ENCODE measurements at places on chromosomes 7 and 10.

DNA sequence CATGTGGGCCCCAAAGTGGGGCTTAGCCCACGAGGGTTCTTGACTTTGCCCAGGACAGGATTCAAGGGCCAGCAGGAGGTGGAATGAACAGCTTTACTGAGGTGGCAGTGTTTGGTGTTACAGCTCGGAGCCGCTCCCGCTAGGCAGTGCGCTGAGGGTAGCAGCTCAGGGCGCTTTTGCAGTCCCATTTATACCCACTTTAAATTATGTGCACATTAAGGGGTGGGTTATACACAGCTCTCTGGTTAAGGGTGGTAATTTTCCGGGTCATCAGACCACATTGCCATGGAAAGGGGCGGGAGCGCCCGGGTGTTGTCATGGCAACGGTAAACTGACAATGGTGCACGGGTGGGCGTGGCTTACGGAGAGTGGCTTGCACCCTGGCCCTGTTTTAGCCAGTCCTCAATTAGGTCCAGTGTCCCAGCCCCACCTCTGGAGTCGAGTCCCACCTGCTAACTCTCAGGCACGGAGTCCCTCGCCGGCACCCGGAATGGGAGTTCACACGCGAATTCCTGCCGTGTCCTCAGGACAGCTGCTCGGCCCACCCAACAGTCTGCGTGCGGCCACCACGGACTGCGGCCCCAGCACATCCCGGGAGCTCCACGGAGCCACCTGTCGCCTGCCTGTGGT is 58.2 kb upstream of the PDGFA start:
- no peak for DNase-seq

GRCh38 chr7:148340438-148341280 is 249.9 kb upstream of the C7orf33 start:
- DNase-seq: no peak

DNA sequence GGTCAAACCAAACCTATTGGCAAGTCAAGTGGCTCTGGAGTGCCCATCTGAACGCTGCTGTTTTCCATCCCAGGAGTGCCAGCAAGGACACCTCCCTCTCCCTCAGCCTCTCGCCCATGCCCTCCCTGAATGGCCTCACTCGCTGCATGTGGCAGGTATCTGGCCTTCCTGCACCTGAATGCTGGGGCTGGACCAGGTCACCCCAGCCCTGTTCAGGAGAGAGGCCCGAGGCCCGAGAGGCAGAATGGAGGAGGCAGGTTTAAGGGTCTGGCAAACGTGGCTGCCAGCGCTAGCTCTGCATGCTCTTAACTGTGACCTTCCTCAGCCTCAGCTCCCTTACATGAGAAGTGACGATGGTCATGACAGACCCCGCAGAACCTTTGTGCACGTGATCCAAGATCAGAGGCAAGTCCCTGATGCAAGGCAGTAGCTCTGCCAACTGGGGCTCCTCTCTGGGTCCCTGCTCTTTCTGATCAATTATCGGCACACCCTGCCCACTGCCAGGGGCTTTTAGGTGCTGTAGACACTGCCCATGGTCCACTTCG is 295.7 kb upstream of the ZMIZ1 start:
- DNase-seq: peak; percentile 12

GRCh38 chr10:88979153-88979562 is 11.4 kb upstream of the FAS start:
- peak; percentile 8 for DNase-seq

DNA sequence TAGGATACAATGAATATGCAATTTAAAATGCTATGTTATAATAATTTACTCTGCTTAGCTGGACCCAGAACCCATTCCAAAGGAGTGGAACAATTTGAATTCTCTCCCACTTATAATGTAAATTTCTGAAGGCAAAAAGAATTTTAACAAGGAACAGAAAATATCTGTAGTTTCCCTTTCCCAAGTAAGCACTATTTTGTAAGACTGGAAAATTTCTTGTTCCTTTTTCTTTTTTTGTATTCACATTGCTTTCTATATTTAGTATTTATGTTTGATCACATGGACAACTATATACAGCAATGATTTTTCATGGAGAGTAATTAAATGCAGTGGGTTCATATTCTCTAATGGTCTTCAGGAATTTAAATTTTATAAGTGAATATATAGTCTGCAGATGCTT is 127.4 kb downstream of the GPR85 start:
- DNase-seq: no peak

DNA sequence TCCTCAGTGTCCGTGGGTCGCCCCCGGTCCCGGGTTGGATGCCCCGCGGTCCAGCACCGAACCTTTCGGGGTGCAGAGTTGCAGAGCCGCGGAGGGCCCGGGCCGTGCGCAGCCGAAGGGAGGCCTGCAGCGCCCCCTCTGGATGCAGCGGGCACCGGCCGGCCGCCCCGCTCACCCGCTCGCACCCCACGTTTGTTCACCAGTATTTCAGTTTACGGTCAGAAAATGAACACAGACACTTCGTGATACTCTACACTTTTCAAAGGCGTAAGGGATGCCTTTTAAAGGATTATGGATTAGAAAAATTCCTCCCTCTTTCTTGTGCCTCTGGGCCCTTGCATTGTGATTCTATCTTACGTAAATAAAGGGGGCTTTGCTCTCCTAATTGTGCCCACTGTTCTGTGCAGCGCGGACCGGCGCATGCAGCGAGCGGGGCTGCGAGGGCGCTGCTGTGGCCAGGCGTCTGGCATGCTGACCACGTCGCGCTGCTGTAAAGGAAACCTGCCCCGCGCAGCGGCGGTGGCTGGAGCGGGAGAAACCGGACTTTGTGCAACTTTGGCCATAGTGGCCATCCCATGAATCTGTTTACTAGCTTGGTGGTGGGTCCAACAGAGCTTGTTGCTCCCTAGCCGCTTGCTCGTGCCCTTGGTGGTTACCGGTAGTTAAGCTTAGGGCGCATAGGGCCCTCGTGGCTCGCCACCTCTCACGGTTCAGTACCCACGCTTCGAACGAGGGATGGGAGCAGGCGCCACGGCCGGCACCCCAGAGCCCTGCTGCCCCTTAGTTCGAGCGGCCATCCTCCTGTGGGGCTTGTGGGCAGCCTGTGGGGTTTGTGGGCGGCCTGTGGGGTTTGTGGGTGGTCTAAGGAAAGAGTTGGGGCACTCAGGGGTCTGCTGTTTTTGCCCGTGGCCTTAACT is 739 bp upstream of the MEST start:
- peak; percentile 91 for DNase-seq

DNA sequence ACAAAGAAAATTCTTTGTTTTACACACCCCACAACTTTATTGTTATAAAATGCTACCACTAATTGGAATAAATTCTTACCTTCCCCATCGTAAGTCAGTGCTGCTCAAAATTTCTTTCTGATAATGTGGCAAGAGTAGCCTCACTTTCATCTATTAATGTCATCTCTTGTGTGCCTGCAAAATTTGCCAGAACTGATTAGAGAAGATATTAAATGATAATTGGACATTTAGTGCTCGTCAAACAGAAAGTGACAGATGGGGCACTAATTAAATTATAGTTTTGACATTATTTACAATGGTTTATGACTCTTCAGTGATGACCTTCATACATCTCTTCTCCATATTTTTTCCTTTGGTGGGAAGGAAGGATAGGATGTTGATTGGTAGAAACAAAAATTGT is 690.9 kb downstream of the NXPH1 start:
- DNase-seq: no peak

DNA sequence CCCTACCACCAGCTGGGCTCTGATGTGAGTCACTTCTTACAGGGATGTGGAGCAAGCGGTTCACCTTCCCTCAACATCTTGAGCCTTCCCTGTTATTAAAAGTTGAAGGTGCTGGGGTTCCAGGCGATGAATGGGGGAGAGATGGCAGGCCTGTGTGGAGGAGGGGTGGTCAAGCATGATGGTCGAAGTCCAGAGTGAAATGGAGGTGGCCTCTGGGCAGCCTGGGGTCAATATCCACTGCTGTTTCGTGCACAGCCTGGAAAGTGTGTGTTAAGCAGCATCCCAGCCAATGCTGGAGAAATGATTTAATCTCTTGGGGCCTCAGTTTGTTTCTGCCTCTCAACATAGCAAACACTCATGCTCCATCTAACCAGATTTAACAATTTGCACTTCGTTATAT is 33.7 kb upstream of the DMBT1 start:
- no peak for DNase-seq

GRCh38 chr10:79249186-79250121 is 97.8 kb upstream of the PPIF start:
- DNase-seq: no peak

DNA sequence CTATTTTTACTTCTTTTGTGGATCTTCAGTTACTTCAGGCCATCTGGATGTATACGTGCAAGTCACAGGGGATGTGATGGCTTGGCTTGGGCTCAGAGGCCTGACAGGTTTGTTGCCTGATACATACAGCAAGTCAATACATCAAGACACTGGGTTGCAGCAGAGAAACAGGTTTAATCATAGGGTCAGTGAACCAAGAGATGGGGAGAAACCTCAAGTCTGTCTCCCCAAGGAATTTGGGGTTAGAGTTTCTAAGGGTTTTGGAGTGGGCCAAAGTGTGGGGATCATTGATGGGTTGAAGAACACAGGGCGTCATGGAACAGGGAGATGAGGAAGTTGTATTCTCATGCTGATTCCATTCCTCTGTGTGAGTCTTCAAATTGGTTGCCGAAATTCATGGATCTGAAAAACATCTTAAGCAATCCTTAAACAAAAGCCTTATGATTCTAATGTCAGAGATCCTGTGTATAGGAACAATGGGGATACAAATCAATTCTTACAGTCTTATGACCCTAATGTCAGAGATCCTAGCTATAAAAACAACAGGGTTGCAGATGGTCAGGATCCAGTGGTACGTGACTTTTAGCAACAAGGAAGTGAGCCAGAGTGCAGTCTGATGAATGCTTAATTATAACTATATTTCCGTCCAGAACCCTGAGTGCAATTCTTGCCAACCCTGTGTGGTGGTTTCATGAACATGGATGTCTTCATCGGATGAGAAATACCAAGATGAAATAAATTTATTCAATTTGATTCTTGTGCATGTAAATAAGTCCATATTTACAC is 18.9 kb downstream of the OTUD1 start:
- DNase-seq: no peak

- DNase-seq: no peak
Measured at GRCh38 chr7:28397141-28397540, 15.2 kb upstream of the CREB5 start.

DNA sequence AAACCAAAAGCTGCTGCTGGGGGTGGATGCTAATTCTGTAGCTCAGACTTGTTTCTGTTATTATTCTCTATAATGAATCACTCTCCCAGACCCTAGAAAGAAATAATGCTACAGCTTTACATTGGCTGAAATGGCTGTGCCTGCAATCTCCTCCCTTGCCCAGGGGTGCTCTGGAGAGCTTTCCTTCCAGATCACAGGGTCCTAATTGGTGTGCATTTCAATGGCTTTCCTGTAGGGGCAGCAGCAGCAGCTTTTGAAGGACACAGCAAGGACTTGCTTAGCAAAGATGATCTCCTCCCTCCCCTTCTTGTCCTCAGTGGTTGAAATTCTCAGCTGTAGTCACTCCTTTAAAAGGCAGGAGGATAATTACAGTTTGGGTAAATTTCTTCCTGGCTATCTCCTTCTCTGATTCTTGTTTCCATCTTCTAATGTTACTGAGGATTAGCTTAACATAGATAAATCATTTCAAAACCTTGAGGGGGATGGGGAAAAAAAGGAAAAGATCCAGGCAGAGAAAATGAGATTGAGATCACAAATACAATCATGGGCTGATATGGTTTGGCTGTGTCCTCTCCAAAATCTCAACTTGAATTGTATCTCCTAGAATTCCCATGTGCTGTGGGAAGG is 120.2 kb upstream of the CTTNBP2 start:
- DNase-seq: no peak

GRCh38 chr10:56449770-56450169 is 88.7 kb upstream of the ZWINT start:
- DNase-seq: no peak

DNA sequence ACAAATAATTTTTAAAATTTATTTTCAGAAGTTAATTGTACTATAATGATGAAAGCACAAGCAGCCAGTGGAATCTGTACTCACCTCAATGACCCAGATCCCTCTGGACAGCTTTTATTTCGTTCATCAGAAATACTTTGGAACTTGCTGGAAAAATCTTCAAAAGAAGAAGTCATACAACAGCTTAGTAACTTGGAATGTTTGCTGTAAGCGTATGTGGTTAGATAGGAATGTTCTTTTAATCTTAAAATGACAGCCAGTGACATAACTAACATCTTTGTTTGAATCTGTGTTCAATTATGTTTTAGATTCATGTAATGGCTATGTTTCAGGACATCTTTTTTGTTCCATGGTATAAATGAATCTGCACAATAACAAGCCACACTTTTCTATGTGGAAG is 26.8 kb downstream of the CFAP69 start:
- DNase-seq: no peak
